Stimulated activated CD4-positive, alpha-beta T cell treated with anti-CD3 and anti-CD28 coated beads, Interleukin-12 subunit alpha, Interleukin-12 subunit beta, amount 100 ng/mL, for 4 hours (primary cell): ENCODE measurements at places on chromosomes 1 and 21.

- no peak for DNase-seq
These were observed 176.3 kb downstream of the AJAP1 start for GRCh38 chr1:4830707-4831106.

GRCh38 chr1:84253891-84254290 lies 47.6 kb upstream of the SAMD13 start:
- no peak for DNase-seq

- no peak for DNase-seq
These were observed 1.5 kb downstream of the C1orf159 start for GRCh38 chr1:1114431-1114830.

DNA sequence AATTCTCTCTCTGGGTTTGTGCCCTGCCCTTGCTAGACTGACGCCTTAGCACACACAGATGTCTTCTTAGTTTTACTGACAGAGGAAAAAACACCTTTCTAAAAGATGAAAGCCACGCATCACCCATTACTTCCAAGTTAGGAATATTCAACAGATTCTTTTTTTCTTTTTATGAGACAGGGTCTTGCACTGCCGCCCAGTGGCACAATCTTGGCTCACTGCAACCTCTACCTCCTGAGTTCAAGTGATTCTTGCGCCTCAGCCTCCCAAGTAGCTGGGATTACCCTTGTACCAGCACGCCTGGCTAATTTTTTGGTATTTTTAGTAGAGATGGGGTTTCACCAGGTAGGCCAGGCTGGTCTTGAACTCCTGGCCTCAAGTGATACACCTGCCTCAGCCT lies 169.2 kb downstream of the APP start:
- no peak for DNase-seq

DNA sequence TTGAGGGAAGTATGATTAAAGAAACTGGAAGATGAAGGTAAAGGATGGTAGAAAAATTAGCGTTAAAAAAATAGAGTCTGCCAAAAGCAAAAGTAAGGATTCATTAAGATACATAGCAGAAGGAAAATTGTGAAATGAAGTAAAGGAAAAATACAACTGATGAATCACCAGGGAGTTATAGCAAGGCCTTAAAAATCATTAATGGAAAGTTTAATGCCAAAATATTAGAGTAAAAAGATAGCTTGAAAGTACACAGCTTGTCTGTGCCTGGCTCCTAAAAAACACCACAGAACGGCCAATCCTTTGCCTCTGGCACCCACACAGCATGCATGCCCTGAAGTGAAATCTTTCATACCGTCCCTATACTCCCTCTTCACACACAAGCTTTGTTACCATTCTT lies 66.9 kb upstream of the APOBEC4 start:
- DNase-seq: no peak

- DNase-seq: no peak
These were observed 909 bp upstream of the APP start for GRCh38 chr21:26171258-26172100.

GRCh38 chr1:45953934-45954847 lies 150.8 kb downstream of the MAST2 start:
- no peak for DNase-seq

DNA sequence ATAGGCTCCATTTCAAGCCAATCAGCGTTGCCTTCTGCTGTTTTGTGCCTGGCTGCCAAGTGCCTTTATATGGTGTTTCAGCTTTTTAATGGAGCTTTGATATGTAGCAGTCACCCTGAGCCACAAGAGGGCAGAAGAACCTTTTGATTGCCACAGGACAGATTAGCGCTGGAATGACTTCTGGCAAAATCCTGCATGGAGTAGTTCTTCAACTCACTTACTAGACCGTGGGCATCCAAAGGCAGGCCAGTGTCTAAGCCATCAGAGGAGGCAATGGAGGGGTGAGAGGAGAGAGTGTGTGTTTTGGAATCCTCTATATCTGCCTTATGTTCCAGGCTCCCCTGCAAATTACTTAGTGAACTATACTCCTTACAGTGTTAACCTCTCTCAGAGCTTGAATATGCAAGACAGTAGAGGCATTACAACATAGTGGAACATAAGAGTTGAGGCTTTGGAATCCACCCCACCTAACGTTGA lies 56.2 kb downstream of the ST3GAL3 start:
- DNase-seq: peak; percentile 17

GRCh38 chr1:208231881-208232661 lies 12.1 kb downstream of the PLXNA2 start:
- DNase-seq: no peak

- DNase-seq: no peak
These were observed 62.6 kb upstream of the ATP2B4 start for GRCh38 chr1:203564024-203564423.

- DNase-seq: no peak
These were observed 59.9 kb upstream of the SOX13 start for GRCh38 chr1:204013052-204013451.

DNA sequence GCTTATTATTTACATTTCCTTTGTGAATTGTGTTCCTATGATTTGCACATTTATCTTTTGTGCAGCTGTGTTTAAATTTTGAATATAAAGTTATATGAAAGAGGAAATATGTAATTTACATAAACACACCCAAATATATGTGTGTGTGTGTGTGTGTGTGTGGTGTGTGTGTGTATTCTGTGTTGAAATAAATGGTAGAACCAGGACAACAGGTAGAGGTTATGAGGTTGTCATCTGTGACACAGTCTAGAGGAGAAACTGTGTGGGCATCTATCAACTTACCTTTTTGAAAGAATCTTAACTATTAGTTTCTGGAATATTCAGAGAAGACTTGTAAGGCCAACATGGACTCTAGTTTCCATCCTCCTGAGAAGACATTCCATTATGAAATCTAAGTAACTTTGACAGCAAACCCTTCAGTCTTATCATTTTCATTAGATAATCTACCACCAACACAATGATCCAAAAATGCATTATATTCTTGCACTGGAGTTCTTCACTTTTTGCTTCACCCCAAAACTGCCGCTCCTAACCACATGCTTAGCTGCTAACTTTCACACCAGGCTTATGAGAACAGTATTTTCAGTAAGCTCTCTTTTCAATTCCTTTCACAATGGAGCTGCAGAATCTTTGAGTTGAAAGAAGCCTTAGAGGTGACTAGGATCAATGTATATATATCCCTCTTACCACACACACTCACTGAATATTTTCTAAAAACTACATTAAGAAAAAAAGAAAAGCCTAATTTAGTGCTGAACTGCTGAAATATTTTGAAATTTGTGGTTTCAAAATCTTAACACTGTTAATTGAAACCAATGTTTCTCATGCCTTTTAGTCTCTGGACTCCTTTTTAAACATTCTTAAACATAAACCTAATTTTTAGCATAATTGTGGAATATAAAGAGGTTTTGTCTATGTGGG lies 21.8 kb downstream of the PTPRC start:
- no peak for DNase-seq

DNA sequence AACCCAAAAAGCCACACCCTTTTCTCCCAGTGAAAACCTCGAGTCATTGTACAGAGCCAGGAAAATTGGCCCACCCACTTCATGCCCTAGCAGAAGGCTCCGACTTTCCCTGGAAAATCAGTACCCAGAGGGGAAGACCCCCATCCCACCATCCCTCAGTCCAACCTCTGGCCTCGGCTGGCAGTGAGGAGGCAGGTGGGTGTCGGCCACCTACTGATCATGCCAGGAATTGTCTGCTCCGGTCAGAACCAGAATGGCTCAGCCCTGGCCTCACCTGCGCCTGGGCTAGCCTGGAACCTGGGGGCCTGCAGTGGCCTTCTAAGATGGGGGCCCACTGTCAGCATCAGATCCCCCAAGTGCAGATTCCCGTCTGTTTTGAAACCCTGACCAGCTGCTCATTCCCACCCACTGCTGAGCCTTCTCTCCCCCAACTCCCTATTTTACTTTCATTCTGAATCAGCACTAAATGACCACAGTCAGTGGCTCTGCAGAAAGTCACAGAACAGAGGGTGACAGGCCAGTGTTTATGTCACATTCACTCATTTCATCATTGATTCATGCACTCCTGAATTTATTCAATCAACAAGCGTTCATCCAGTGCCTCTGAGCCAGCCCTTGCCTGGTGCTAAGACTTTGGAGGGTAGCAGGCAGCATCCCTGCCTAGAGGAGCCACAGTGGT lies 3.0 kb upstream of the S100A9 start:
- no peak for DNase-seq

DNA sequence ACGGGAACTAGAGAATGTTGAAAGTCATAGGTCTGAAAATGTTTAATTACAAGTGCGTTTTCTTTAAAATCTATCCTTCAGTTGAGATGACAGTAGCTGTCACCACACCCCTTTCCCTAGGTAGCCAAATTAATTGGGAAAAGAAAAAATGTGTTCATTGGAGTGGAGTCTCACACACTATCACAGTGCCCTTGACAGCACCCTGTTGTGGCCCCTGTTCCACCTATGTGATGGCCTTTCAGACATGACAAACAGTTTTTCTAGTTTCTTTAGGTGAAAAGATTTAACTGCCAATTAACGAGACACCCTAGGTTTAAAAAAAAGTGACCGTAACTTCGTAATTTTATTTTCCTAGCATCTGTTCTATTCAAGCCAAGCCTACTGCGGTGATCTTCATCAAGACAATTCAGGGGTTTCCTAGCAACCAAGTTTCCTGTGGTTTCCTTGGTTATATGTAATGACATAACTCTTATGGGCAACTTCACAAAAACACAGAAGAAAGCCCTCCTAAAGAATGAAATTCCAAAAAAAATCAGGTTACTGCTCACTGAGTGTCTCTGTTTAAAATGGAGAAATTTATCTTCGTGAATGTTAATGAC lies 298.3 kb downstream of the PDE4B start:
- DNase-seq: no peak

GRCh38 chr1:197725044-197725443 lies 50.2 kb downstream of the DENND1B start:
- DNase-seq: no peak

DNA sequence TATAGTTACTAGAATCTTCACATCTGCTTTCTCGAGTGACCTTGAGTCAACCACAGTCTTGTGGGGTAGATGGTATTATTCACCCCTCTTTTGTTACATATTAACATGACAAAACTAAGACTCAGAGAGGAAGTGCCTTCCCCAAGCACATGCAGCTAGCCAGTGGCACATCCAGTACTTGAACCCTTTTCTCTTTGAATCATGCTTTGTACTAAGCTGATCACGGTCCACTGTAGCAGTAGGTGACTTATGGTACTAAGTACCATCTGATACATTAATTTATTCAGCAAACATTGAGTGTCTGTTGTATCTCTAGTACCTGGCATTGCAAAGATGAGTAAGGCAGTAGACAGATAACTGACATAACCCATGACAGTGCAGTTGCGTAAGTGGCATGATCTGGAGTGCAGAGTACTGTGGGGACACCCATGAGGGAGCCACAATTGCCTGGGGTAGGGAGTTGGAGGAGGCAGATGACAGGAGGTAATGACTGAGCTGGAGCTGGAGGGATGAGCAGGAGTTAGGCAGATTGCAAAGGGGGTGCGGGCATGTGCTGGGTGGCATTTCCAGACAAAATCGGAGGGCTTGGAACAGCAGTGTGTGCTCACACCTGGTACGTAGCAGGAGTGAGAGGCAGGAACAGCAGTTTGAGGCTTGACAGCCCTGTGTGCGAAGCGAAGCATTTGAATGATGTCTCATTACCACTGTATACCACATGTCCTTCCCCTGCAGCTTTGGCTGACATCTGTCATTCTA lies 29.8 kb downstream of the UCK2 start:
- DNase-seq: no peak

DNA sequence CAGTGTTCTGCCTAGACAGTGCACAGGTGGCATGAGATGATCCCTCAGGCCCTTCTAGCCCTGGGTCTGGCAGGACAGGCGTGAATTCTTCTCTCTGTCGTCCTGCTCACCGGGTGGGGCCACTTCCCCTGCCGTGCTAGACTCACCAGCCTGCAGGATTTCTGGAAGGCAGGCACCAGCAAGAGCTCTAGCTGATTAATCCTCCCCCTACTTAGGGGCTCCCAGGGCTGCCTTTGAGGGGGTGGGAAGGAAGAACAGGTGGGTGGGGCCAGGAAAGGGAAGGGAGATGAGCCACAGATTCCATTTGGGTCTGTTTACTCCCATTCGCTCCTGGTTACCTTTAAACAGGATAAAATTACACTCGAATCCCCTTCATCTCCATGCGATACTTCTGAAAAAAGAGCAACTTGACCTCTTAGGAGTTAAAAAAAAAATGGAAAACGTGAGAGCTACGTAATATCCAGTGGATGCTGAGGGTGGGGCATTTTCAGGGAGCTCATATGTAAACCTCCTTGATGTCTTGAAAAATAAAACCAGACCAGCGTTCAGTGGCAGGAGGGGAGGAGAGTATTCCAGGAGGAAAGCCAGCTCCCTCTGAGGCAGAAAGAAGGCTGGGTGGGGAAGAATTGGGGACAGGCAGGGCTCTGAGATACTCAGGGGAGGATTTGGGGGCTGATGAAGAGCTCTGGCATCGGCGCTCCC lies 665.5 kb downstream of the PTPRU start:
- DNase-seq: no peak

- no peak for DNase-seq
These were observed 4.7 kb downstream of the C8A start for GRCh38 chr1:56859287-56859686.

DNA sequence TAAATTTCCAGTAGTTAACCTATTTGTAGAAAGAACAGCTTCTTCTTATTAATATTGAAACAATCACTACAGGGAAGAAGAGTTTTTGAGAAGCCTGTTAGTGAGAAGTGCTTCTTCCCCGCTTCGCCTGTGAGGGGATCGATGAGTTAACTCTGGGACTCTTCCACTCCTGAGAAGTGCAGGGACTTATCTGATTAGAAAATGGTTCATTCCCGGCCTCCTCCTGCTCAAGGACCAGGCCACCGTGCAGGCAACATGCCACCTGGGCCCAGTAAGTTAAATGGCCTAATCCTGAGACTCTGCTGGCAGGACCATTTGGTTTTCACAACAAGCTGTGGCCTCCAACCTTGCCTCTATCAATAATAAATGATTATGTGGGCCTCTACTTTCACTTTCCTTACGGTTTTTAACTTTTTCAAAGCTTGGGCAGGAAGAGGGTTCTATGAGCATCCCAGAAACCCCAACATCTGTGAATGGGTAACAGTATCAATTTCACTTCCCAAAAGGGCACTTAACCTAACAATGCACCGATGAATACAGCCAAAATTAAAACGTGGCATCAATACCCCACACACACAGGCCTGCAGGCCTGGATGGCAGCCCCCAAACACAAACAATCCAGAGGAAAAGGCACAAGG lies 33.1 kb downstream of the SIPA1L2 start:
- no peak for DNase-seq

- DNase-seq: no peak
These were observed 8.5 kb upstream of the CD58 start for GRCh38 chr1:116579259-116579875.

- no peak for DNase-seq
These were observed 48.6 kb downstream of the CTH start for GRCh38 chr1:70459496-70460225.
